Caudate nucleus (tissue), 63 donors: ENCODE measurements at places on chromosomes 13 and 19.

DNA sequence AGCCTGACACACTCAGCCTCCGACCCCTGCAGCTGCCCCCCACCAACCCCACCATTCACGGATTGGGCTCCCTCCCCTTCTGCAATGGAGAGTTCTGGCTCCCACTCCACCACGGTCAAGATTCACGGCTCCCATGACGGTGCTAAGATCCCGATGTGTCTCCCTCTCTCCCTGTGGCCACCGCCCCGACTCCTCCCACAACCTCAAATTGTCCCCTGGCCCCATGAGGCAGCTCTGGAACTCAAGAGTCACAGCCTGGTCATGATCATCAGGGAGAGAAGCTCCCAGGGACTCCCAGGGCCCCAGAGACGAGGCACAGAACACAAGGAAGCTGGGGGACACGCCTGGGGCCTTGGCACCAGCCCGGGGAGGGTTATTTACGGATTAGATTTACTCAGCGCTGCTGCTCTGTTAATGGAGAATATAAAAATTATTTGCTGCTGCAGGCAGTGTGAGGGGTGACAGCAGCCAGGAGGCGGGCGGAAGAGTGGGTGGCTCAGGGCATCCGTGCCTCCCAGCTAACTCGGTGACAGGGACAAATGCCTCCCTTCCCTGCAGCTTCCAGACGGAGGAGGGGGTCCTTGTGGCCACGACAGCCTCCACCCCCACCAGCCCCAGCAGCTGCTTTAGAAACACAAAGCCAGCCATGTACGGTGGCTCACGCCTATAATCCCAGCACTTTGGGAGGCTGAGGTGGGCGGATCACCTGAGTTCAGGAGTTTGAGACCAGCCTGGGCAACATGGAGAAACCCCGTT lies 184.2 kb downstream of the PTPRS start:
- DNase-seq: no peak

- DNase-seq: no peak
These were observed 54.1 kb upstream of the MLNR start for GRCh38 chr13:49165798-49166752.

- no peak for DNase-seq
These were observed 417.1 kb downstream of the PCDH17 start for GRCh38 chr13:58048670-58049069.

DNA sequence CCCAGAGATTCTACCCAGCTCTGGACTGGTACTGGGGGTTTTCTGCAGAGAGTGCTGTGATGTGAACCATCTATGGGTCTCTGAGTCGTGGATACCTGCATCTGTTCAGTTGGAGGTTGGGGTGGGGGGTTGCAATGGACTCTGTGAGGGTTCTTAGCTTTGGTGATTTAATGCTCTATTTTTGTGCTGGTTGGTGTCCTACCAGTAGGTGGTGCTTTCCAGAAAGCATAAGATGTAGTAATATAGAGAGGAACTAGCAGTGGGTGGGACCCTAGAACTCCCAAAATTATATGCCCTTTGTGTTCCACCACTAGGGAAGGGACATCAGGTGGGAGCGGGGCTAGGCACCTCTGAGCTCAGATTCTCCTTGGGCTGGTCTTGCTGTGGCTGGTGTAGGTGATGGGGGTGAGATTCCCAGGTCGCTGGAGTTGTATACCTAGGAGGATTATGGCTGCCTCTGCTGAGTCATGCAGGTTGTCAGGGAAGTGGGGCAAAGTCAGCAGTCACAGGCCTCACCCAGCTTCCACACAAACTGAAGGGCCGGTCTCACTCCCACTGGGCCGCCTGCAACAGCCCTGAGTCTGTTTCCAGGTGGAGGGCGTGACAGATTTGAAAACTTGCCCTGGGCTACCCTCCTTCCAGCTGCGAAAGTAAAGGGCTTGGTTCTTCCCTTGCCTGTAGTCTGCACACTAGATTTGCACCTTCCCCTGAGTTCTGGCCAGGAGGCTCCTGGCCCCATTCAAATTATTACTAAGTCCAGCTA lies 573.0 kb upstream of the SLITRK1 start:
- DNase-seq: no peak

GRCh38 chr13:113147206-113147605 lies 11.2 kb upstream of the PROZ start:
- no peak for DNase-seq

DNA sequence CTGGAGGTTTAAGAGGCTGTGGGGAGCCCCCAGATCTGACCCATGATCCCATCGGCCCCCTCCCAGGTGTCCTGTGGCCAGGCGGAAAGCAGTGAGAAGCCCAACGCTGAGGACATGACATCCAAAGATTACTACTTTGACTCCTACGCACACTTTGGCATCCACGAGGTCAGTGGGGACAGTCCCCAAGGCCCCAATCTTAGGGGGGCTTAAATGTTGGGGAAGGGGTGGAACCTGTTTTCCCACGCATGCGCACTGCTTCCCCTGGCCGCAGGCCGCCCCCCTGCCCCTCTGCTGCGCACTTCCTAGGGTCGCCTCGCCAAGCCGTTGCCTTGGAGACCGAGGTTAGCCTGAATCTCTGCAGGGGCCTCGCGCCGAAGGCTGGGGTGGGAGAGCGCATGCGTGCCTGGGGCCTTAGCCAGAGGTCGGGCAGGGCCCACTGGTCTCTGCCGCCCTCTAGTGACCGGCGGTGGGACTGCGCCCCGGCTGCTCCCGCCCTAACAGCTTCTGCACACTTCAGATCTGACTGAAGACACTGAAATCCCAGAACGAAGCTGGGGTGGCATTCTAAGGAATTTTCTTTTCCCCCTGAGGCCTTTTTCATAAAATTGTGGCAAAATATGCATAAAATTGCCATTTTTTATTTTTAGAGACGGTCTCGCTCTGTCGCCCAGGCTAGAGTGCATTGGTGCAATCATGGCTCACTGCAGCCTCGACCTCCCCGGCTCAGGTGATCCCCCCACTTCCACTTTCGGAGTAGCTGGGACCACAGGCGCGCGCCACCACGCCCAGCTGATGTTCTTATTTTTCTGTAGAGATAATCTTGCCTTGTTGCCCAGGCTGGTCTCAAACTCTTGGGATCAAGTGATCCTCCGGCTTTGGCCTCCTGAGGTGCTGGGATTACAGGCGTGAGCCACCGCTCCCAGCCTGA lies 3.6 kb downstream of the PRMT1 start:
- DNase-seq: peak; percentile 83

- DNase-seq: peak; percentile 75
These were observed 8.5 kb upstream of the LILRB3 start for GRCh38 chr19:54231077-54231931.

- DNase-seq: no peak
These were observed 9.6 kb upstream of the PRKD2 start for GRCh38 chr19:46726551-46726950.

DNA sequence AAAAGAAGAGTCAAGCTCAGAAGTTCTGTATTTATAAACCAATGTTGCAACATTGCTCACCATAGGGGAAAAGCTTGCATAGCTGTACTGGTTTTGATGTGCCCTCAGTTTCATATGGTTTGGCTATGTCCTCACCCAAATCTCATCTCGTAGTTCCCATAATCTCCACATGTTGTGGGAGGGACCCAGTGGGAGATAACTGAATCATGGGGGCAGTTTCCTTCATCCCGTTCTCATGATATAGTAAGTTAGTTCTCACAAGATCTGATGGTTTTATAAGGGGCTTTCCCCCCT lies 73.9 kb downstream of the TNFRSF19 start:
- no peak for DNase-seq

GRCh38 chr13:36131222-36131930 lies at the start of gene DCLK1:
Gene DCLK1 (minus strand): TSS chr13:36131382.
- DNase-seq: peak; percentile 30
